Stimulated activated CD4-positive, alpha-beta T cell treated with anti-CD3 and anti-CD28 coated beads, Interleukin-1b, Interleukin-23, amount 100 ng/mL, for 1 hour (primary cell): ENCODE measurements at places on chromosomes 7 and 10.

GRCh38 chr7:50314836-50315592 lies 10.5 kb downstream of the IKZF1 start:
- no peak for DNase-seq

DNA sequence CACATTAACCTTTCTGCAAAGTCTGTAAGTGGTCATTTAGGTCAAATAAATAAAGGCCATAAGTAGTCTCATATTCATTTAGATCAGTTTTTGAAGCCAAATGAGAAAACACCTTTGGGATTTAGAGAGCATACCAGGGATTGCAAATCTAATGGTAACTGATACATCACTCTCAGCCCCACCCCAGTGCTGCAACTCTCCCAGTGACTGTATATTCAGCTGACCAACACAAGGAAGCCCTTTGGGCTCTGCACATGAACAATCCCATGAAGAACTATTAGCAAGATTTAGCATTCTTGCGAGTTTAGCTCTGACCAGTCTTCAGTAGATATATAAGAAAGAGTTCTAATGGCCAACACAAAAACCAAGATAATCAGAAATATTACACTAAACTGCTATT lies 252.3 kb downstream of the CSTF2T start:
- DNase-seq = no peak

GRCh38 chr10:77961668-77962067 lies 35.1 kb upstream of the DLG5 start:
- DNase-seq = no peak

DNA sequence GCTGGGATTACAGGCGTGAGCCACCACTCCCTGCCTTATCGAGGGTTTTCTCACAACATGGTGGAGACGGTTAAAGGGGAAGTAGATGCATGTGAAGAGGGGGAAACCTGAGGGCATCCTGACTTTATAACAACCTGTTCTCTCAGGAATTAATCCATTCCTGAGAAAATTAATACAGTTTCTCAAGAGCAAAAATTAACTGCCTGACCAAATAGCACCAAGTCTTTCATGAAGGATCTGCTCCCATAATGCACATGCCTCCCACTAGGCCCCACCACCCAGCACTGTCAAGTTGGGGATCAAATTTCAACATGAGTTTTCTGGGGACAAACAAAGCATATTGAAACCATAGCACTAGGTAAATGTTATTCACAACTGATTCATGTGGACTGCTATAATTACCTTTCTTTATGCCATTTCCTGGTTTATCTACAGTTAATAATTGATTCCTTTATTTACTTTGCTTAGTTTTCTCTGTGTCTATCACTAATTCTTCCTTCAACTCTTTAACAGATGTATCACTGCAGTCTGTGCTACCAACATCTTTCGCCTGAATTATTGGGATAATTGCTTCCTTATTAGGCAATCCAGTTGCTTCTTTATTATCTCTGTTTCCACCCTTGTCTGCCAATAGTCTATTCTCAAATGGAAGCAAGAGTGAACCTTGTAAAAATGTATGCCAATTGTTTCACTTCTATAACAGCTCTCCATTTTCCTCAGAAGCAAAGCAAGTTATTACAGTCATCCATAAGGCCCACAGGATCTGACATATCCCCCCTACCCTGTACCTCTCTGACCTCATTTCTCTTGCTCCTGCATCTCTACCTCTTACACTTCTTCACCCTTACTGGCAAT lies 12.9 kb upstream of the MICU1 start:
- no peak for DNase-seq

DNA sequence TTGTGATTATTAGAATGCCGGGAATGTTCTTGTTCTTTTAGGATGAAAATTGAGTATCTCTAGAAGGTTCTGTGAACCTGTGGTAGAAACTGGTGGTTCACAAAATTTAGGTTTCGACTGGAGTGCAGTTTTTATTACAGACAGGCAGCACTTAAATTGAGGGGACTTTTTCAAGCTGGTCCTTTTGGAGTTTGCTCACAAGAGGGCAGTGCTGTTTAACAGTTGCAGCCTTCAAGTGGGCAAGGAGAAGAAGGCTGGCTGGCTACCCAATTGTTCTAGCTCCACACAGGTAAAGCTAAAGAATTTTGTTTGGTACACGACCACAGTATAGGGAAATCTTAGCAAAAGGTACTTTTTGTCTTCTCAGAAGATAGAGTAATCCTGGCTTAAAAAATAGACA lies 233.6 kb downstream of the SNX13 start:
- no peak for DNase-seq

DNA sequence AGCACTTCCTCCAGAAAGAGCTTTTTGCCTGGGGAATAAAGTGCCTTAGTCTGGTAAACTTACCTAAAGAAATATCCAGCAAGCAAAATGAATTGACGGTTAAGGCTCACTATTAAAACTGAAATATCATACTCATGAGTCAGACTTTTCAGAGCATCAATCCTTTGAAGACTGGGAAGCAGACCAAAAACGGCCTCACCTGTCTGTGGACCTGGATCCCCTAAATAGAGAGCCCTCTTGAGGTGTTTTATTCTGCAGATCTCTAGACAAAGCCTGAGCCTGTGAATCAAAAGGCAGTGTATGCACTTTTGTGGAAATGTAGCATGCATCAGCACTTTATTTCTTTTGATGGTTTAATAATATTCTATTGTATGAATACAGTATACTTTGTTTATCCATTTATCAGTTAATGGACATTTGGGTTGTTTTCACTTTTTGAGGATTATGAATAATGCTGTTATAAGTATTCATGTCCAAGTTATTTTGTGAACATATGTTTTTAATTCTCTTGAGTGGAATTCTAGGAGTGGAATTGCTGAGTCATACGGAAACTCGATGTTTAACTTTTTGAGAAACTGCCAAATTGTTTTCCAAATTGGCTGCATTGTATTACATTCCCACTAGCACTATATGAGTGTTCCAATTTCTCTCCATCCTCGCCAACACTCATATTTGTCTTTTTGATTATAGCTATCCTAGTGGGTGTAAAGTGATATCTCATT lies 449.0 kb upstream of the IGFBP3 start:
- no peak for DNase-seq

- no peak for DNase-seq
Observed at GRCh38 chr7:98617051-98617959, at the start of gene NPTX2. TSS of gene NPTX2 (plus strand) at chr7:98617285. CDS start at chr7:98617462, 177 bp downstream.

DNA sequence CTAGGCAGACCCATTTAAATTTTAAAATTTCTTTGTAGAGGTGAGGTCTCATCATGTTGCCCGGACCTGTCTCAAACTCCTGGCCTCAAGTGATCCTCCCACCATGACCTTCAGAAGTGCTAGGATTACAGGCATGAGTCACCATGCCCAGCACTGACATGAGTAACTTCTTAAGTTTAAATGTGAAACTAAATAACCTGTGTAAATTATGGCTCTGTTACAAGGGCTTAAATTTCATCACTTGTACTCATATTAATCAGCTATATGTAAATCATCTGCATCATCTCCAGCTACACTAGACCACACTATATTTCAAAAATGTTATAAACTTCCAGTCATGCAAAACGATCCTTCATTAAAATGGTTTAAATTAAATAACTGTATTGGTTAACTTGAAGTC lies 56.1 kb downstream of the ATAD1 start:
- peak; percentile 9 for DNase-seq

GRCh38 chr7:51316262-51316665 lies 345 bp downstream of the COBL start:
- no peak for DNase-seq

GRCh38 chr10:15103513-15103912 lies 6.4 kb downstream of the RPP38 start:
- no peak for DNase-seq

DNA sequence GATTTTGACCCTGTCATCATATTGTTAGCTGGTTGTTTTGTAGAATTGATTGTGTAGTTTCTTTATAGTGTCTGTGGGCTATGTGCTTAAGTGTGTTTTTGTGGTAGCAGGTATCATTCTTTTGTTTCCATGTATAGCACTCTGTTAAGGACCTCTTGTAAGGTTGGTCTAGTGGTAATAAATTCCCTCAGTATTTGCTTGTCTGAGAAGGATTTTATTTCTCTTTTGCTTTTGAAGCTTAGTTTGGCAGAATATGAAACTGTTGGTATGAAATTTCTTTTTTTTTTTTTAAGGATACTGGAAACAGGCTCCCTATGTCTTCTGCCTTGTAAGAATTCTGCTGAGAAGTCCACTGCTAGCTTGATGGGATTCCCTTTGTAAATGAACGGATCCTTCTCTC lies 1073.4 kb downstream of the LRMDA start:
- DNase-seq = no peak

DNA sequence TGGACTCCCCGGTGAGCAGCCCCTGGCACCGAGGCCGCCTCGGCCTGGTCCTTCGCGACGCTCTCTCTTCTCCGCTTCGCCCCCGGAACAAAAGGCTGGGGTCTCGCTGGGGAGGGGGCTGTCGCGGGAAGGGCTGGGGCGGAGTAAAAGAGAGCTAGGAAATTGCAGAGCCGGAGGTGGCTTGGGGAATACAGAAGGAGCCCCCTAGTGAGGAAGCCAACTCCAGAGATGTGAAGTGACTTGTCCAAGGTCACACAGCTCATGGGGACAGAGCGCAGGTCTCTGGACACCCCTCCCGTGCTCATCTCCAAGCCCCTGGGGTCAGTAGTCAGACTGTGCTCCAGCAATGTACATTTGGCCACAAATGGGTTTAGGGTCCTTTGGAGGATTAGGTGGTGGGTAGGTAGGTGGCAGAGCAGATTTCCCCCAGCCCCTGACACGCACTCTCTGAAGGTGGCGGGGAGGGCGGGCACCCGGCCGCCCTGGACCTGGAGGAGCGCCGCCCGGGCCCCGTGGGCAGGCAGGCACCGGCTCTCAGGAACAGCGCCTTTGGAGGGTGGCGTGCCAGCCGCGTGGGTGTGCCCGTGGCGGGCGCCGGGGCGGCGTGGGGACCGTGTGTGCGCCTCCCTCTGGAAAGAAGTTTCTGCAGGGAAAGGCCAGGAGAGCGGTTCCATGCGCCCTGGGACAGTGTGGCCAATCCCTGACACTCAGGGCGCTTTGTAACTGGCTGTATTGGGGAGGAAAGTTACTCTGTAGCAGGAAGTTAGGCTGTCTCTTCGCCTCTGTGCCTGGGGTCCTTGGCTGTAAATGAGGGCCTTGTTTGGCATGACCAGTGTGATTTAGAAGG lies 910 bp downstream of the WIPF3 start:
- DNase-seq = no peak

- no peak for DNase-seq
Observed at GRCh38 chr10:24642921-24643678, 80.6 kb downstream of the ARHGAP21 start.

GRCh38 chr7:22696541-22697228 lies 30.3 kb upstream of the IL6 start:
- no peak for DNase-seq

DNA sequence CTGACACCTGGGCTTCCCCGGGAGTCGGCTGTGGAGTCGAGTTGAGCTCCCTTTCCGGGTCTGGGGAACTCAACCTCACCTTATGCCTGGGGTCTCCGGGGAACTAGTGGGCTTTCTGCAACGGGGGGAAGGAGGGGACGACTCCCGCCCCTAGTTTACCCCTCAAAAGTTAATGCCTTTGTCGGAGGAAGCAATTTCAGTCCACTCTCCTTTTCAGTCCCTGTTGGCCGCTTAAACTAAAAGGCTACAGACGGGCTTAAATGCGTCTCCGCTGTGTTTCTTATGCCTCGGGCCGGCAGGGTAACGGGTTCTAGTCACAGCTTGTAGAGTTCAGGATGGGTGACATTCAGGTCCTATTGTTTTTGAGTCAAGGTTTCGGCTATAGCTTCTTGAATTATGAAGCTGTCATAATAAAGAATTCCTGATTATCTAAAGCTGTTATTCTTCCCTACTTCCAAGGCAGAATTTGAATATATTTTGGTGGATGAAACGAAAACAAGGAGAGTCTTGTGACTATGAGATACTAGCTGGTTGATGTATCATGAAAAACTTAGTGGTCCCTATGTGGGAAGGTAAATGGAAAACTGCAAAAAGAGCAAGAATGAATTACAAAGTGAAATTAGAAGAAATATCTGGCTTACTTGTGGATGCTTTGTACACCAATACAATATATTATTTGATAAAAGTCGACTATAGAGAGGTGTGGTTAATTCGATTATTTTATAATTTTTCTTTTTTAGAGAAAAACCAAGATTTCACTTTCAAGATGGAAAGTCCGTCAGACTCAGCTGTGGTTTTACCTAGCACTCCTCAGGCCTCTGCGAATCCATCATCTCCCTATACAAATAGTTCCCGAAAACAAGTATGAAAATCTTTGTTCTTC lies 495 bp downstream of the SFR1 start:
- DNase-seq = no peak

DNA sequence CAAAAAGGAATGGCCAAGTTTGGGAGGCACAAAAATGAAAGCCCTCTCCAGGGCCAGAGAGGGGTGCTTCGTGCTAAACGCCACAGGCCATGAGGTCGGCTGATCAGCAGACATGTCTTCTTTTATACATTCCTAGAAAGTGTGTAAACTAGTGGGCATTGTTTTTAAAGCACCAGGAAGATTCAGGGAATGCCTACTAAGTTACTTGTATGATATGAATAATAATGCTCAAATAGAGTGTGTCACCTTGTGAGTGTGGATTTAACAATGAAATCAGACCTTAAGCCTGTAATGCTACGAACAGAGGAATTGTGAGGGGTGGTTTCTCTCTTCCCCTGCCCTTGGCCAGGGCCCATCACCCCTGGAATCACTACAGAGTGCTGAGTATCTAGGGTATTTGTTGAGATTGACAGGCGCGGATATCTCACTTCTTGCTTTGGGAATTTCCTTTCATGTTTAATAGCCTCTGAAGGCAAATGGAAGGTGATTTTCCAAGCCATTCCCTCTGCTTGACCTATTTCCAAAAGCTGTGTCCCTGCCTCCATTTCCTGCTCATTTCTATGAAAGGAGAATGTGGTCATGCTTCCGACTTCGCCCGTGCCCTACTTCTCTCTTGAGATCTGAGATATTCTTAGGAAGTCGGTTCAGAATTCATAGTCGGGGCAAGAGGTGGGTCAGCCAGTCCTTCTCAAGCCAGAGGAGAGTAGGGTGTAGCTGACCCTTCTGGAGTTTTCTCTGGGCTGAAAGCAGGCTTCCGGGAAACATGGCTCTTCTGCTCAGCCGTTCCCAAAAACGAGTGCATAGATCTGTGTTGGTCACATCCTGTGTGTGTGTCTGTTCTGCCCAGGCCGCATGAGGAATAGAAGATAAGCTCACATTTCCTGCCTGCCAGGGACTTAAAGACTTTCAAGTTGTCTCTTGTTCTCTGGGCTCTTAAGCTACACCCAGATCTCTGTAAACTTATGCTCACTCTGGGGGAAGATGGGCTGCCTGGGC lies 167.8 kb upstream of the ITGB1 start:
- DNase-seq = no peak

DNA sequence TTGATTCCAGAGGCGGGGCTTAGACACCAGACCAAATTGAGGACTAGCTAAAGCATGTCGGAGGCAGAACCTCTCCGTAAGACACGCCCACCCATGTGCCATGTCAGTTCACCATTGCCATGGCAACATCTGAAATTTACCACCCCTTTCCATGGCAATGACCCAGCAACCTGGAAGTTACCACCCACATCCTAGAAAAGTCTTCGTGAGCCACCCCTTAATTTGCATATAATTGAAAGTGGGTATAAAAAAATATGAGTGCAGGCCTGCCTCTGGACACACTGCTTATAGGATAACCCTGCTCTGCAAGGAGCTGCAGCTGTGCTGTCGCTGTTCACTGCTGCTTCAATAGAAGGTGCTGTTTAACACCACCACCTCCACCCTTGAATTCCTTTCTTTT lies 28.0 kb downstream of the TMEM270 start:
- no peak for DNase-seq

- DNase-seq = no peak
Observed at GRCh38 chr7:69858471-69858870, 260.2 kb downstream of the AUTS2 start.

GRCh38 chr7:45721686-45722598 lies 147.8 kb downstream of the ADCY1 start:
- no peak for DNase-seq

GRCh38 chr7:37759526-37759925 lies 76.0 kb downstream of the GPR141 start:
- no peak for DNase-seq
